Gastrocnemius medialis (tissue), 4 donors: ENCODE measurements at places on chromosomes 16 and 17. TPM values are rescaled to one million over a fixed set of nuclear protein-coding genes. Genes with fewer than 3 reads are reported as not detected.
A peak's percentile ranks its signal among the peaks of the same experiment; 100 is the strongest.

DNA sequence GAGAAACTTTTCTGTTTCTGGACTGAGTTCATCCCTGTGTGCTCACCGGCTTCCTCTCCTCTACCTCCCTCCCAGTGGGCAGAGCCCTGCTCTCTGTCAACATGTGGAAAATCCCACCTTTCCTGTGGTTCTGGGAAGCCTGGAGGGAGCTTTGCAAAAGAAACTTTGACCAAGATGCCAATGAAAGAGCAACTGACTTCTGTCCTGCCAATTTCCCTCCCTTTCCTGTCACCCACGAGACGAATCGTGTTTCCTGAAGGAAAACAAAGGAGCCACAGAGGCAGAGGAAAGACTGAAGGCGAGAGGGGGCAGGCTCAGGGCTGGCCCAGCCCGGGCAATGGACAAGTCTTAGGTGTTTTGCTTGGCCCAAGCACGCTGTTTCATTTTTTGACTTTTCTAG, 82.8 kb downstream of the PLCG2 start:
- H3K4me1 ChIP-seq, result no peaks in the 10 kb centered on the region
- H3K27me3 ChIP-seq, result peaks cover 4% of the 10 kb centered on the region
- no peak overlapping the region for H3K4me3 ChIP-seq

DNA sequence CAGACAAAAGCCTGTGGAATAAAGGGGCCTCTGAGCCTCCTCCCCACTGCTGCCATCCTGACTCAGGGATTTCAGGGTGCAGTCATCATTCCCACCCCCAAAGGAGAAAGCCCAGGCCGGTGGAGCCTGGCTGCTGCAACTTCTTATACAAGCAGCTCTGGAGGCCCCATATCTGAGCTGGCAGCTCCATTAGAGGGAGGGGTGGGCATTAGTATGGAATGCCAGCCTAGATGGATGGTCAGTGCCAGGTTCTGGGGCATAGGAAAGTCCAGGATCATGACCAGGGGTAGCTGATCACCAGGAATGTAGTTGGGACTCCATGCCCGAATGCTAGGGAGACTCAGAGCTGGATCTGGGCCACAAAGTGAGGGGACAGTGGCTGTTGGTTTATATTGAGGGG, 581.0 kb downstream of the KCNJ18 start:
- H3K27me3 ChIP-seq, result no peaks in the 10 kb centered on the region
- no peaks in the 10 kb centered on the region for H3K4me1 ChIP-seq
- DNase-seq, result no peak
- no peaks in the 10 kb centered on the region for H3K36me3 ChIP-seq
- H3K4me3 ChIP-seq, result no peak overlapping the region
- no peak overlapping the region for H3K27ac ChIP-seq

KRT26 gene
- total RNA-seq, result not detected

OR1F1 gene
- not detected for total RNA-seq

- no peak overlapping the region for H3K4me3 ChIP-seq
- no peaks in the 10 kb centered on the region for H3K36me3 ChIP-seq
- H3K4me1 ChIP-seq, result no peaks in the 10 kb centered on the region
- DNase-seq, result no peak
- H3K27me3 ChIP-seq, result no peaks in the 10 kb centered on the region
These were observed 44.4 kb downstream of the BANP start for GRCh38 chr16:87995644-87996043.

DNA sequence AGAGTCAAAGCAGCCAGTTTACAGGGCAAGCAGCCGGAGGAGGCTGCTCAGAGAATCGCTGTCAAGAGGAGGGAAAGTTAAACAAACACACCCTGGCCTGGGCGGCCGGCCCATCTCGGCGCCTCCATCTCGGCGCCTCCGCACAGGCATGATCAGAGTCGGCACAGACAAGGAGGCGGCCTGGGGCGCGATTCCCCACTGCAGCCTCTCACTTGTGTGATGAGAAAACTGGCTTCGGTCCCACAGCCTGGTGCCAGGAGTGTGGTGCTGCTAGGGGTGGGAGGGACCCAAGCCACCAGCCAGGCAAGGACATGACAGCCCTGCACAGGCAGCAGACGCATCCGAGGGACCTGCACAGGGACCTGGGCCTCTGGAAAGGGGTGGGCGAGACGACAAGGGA, 17.7 kb downstream of the SLC38A10 start:
- no peaks in the 10 kb centered on the region for H3K27me3 ChIP-seq
- H3K4me3 ChIP-seq, result no peak overlapping the region
- H3K4me1 ChIP-seq, result no peaks in the 10 kb centered on the region
- DNase-seq, result no peak
- H3K36me3 ChIP-seq, result no peaks in the 10 kb centered on the region

DNA sequence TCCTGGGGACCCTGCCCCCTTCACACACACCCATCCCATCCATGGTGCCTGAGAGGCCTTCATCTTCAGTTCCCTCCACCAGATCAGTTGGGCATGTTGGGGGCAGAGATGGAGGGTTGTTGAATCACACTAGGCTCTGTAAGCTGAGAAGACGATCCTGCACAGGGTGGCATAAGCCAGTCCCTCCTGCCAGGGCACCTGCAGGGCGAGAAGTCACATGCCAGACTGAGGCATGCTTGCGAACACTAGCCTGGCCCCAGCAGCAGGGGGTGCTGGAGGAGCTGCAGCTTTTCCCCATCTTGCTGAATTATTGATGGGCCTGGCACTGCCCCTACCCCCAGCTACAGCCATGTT, 6.1 kb upstream of the TBX2 start:
- DNase-seq, result no peak
- H3K27me3 ChIP-seq, result peaks cover 30% of the 10 kb centered on the region
- no peak overlapping the region for H3K4me3 ChIP-seq

DNA sequence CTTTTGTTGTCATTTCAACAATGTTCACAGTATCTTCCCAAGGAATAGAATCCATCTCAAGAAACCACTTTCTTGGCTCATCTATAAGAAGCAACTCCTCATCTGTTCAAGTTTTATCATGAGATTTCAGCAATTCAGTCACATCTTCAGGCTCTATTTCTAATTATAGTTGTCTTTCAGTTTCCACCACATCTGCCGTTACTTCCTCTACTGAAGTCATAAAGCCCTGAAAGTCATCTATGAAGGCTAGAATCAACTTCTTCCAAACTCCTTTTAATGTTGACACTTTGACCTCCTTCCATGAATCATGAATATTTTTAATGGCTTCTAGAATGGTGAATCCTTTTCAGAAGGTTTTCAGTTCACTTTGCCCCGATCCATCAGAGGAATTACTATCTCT, 102.1 kb downstream of the CDH13 start:
- no peak for DNase-seq
- no peak overlapping the region for H3K27ac ChIP-seq
- H3K36me3 ChIP-seq, result no peaks in the 10 kb centered on the region
- H3K4me3 ChIP-seq, result no peak overlapping the region

DNA sequence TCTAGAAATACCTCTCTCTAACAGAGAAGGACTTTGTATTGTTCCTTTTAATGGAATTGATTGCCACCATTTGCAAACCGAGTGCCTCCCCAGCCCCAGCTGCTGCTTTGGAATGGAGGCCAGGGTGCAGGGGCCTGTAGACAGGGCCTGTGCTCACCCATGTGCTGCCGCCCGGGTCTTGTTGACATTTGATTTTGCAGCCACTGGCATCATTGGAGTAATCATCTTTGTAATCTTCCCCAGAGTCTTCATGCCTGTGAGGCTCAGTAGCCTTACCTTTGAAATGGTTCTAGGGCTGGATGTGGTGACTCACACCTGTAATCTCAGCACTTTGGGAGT, 119.8 kb downstream of the CLEC16A start:
- H3K27me3 ChIP-seq, result no peaks in the 10 kb centered on the region
- no peak overlapping the region for H3K4me3 ChIP-seq
- no peaks in the 10 kb centered on the region for H3K4me1 ChIP-seq
- H3K27ac ChIP-seq, result peak overlapping the region; percentile 51
- DNase-seq, result no peak
- H3K36me3 ChIP-seq, result peaks cover 21% of the 10 kb centered on the region

DNA sequence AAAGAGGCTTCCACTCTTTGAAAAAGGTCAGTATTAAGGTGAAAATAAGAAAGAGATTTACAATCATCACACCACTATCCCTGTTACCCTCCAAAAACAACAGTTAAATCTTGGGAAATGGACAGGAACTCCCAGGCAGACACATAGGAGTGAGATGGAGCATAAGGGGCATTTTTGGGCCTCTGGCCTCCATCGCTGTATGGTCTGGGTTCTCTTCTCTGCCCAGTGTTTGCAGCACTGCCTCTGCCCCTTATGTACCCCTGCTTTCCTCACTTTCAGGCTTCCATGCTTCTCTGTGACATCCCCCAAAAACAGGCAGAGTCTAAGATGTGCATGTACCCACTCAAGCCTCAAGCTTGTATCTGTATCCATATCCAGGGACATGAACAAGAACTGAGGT, 630 bp upstream of the HOXB2 start:
- H3K27ac ChIP-seq, result peak overlapping the region; percentile 80
- H3K4me1 ChIP-seq, result peaks cover 10% of the 10 kb centered on the region
- H3K36me3 ChIP-seq, result no peaks in the 10 kb centered on the region
- no peak for DNase-seq
- no peak overlapping the region for H3K4me3 ChIP-seq

- no peak for DNase-seq
- H3K36me3 ChIP-seq, result no peaks in the 10 kb centered on the region
- H3K27me3 ChIP-seq, result no peaks in the 10 kb centered on the region
- H3K4me1 ChIP-seq, result peaks cover 21% of the 10 kb centered on the region
These were observed 33.4 kb upstream of the IL34 start for GRCh38 chr16:70612931-70613330.

- no peaks in the 10 kb centered on the region for H3K27me3 ChIP-seq
- DNase-seq, result peak; percentile 35
- H3K4me3 ChIP-seq, result peak overlapping the region; percentile 74
- peak overlapping the region; percentile 91 for H3K27ac ChIP-seq
- peaks cover 6% of the 10 kb centered on the region for H3K4me1 ChIP-seq
- H3K36me3 ChIP-seq, result no peaks in the 10 kb centered on the region
These were observed 999 bp upstream of the FLYWCH2 start for GRCh38 chr16:2881783-2882649.

SMIM5 gene
- total RNA-seq, result 0.22 TPM

CRHR1 gene
- total RNA-seq, result not detected

DNA sequence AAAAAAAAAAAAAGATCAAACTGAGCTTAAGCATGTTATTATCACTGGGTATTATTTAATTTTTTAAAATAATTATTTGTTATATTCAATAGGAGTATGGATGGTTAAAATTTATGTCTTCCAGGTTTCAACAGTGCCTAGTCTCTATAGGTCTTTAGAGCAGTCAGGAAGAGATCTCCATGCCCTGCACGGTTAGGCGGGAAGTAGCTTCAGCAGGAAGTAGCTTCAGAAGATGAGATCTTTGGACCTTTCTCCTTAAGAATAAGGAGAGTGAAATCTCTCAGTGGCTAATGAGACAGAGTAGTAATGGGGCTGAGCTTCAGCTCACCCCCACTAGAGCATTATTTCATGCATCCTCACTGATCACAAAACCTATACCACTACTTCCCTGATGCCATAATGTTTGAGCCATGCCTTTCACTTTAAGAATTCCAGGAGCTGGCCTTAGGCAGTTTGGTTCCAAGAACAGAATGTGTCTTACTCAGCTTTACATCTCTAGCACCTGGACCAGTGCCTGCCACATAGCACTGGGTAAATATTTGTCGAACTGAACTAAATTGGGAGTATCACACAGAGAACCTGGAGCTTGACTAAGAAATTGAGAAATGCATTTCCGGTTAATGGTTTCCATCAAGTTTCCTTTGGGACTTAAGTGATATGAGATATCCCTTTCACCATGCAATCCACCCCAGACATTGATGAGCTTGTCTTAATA, 43.5 kb downstream of the SCPEP1 start:
- H3K4me3 ChIP-seq, result no peak overlapping the region
- H3K27me3 ChIP-seq, result no peaks in the 10 kb centered on the region
- H3K4me1 ChIP-seq, result no peaks in the 10 kb centered on the region

GRCh38 chr16:67284699-67285646, 5.6 kb downstream of the PLEKHG4 start:
- H3K4me3 ChIP-seq, result no peak overlapping the region
- H3K27me3 ChIP-seq, result no peaks in the 10 kb centered on the region
- H3K36me3 ChIP-seq, result no peaks in the 10 kb centered on the region
- peak; percentile 54 for DNase-seq

GRCh38 chr16:10385725-10386516, at the start of gene ATF7IP2:
Gene ATF7IP2 (plus strand): TSS chr16:10386061. CDS start chr16:10430621, 44,560 bp downstream.
- peak within 1 kb of the TSS; percentile 64 for H3K27ac ChIP-seq
- H3K4me1 ChIP-seq, result no peaks in the 10 kb centered on the region
- DNase-seq, result peak; percentile 51
- no peaks in the 10 kb centered on the region for H3K27me3 ChIP-seq
- peak within 1 kb of the TSS; percentile 54 for H3K4me3 ChIP-seq
- no peaks in the 10 kb centered on the region for H3K36me3 ChIP-seq

DNA sequence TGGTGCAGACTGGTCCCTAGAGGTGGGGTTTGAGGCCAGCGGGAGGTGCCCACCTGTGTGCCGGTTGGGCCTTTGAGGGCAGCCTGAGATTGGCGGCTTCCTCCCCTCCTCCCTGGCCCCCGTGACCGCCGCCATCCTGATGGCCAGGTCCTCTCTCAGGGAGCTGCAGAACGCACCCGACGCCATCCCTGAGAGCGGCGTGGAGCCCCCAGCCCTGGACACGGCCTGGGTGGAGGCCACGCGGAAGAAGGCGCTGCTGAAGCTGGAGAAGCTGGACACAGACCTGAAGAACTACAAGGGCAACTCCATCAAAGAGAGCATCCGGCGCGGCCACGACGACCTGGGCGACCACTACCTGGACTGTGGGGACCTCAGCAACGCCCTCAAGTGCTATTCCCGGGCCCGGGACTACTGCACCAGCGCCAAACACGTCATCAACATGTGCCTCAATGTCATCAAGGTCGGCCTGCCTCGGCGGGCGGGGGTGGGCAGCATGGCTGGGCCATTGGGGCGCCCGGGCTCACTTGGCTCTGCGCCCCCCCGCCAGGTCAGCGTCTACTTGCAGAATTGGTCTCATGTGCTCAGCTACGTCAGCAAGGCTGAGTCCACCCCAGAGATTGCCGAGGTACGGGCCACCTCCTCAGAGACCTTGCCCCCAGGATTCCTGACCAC, 2.8 kb downstream of the GPS1 start:
- H3K27me3 ChIP-seq, result no peaks in the 10 kb centered on the region
- no peak overlapping the region for H3K4me3 ChIP-seq
- H3K27ac ChIP-seq, result no peak overlapping the region
- no peak for DNase-seq
